ENCODE measurements at places on chromosomes 5 and 9.

GRCh38 chr5:106959387-106959786, 711.4 kb downstream of the EFNA5 start:
- DNase-seq = no peak

- no peak for DNase-seq
These were observed 13.5 kb downstream of the POLR1E start for GRCh38 chr9:37499297-37499696.

DNA sequence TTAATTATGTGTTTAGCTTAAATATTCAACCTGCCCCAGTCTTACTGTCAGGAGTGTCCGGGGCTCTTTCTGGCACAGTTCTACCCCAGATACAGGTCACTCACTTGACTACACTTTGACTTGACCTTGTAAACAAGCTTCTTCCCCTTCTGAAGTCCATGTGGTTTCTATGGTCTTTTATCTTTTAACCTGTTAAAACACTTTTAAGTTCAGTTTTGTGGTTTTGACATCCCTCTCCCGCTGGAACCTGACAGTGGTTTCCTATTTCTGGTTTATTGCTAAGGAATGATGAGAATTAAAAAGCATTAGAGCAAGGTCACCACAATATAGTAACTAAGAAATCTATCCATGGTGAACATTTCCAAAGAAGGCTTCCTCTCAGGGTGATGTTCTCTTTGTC, 300.1 kb downstream of the TMEM167A start:
- no peak for DNase-seq

GRCh38 chr9:106653213-106653612, 209.8 kb upstream of the ZNF462 start:
- DNase-seq = no peak

- no peak for DNase-seq
These were observed 194.5 kb downstream of the HSD17B3 start for GRCh38 chr9:96107436-96107835.

DNA sequence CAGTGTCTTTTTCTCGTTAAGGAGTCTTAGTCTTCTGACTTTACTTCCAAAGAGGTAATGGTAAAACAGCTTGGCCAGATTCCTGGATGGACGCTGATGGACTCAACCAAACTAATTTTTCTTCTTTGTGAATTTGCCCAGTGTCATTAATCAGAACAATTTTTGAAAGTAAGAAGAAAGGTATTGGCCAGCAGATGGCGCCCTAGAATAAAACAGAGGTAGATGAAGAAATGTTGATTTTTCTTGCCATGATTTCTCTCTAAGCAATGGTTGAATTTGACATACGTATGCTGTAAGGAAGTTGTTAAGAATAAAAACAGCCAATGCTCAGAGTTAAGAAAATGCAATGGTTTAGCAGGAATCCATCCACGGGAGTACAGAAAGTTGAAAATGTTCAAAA, 500.0 kb downstream of the DIRAS2 start:
- peak; percentile 58 for DNase-seq
